ENCODE measurements at places on chromosomes 7 and 10.

DNA sequence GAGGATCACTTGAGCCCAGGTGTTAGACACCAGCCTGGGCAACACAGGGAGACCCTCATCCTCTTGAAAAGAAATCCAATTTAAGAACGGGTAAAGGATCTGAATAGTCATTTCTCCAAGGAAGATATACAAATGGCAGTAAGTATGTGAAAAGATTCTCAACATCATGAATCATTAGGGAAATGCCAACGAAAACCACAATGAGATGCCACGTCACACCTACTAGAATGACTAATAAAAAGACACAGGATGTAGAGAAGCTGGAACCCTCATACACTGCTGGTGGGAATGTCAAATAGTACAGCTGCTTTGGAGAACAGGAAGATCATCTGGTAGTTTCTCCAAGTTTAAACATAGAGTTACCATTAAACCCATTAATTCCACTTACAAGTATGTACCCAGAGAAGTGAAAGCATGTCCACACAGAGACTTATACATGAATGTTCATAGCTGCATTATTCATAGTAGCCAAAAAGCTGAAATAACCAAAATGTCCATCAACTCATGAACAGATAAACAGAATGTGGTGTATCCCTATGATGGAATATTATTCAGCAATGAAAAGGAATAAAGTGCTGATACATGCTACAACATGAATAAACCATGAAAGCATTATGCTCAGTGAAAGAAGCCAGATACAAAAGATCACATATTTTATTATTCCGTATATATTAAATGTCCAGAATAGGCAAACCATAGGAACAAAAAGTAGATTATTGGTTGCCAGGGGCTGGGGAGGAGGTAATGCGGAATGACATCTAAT, 13.1 kb upstream of the ZMIZ2 start:
- DNase-seq: peak; percentile 98

DNA sequence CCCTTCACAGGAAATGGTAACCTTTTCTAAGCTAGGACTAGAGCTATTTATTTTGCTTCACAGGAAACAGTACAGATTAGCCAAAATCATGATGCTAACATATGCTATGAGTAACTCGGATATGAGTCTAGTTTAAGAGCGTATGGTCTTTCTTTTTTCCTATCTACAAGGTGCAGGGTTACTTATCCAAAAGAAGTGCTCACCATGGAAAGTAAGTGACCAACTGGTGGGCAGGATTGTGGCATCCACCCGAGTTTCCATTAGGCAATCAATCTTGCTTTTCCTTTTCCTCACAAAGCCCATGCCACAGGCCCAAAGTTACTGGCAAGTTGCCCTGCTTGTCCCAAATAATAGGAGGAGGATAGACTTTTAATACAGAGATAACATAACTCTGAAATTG, 765.1 kb upstream of the POM121L12 start:
- peak; percentile 7 for DNase-seq

GRCh38 chr7:101614939-101615302, 14.2 kb downstream of the MYL10 start:
- DNase-seq: peak; percentile 31

- DNase-seq: peak; percentile 90
Observed at GRCh38 chr7:51019191-51019844, 236.6 kb upstream of the GRB10 start.

- no peak for DNase-seq
Observed at GRCh38 chr10:96413151-96413787, 54.5 kb upstream of the OPALIN start.

- DNase-seq: no peak
Observed at GRCh38 chr10:123858907-123859652, 32.5 kb downstream of the CPXM2 start.

- no peak for DNase-seq
Observed at GRCh38 chr7:106372595-106373318, 88.0 kb upstream of the NAMPT start.

GRCh38 chr10:61452655-61453641, at the start of gene TMEM26:
TMEM26 (minus strand) TSS chr10:61453381; CDS start chr10:61453081, 300 bp downstream.
- DNase-seq: no peak

DNA sequence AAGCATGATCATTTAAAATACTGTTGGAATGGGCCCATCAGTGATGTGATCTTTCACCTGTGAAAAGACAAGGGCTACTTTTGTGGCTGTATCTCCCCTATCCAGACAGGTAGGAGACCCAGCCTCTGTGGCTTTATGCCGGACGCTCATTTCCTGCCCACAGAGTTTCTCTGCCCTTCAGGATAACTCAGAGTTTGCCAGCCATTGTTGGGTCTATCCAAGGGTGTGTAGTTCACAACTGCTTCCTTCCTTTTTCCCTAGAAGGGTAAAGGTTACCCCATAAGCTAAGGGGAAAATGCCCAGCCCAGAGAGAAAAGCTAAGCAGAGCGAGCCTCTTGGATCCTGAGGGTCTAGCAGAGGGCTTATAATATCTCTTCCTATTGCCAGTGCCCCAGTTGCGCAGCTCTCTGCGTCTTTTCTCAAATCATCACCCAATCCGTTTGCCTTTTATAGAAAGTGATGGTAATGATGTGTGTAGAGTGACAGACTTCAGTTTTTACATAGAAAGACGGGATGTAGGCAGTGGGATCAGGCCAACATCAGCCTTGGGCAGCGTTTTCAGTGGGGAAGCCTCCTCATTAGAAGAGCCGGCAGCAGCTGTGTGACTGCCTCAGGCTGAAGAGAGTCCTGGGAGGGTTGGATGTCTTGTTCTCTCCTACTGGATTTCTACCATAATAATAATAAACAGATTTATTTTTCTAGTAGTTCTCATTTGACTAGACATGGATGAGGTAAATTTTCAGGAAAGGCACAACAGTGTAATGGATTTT, 80.5 kb downstream of the MET start:
- DNase-seq: no peak

DNA sequence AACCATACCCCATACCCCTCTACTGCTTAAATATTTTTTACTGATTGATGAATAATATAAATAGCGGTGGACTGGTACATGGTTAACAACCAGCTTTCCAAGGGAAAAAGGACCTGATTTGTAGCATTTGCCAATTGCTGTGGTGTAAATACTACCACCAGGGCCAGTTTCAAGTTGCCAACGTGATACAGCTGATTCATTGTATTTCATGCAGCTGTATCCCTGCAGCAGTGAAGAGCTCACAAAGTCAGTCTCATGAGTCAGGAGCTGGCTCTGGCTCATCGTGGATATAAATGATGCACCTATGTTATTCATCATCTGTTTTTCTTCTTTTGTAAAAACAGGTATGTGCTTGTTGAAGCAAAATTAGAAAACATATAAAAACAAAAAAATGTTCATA, 15.2 kb downstream of the CALML5 start:
- DNase-seq: peak; percentile 98

GRCh38 chr7:47418601-47419309, 163.2 kb downstream of the TNS3 start:
- DNase-seq: peak; percentile 20

DNA sequence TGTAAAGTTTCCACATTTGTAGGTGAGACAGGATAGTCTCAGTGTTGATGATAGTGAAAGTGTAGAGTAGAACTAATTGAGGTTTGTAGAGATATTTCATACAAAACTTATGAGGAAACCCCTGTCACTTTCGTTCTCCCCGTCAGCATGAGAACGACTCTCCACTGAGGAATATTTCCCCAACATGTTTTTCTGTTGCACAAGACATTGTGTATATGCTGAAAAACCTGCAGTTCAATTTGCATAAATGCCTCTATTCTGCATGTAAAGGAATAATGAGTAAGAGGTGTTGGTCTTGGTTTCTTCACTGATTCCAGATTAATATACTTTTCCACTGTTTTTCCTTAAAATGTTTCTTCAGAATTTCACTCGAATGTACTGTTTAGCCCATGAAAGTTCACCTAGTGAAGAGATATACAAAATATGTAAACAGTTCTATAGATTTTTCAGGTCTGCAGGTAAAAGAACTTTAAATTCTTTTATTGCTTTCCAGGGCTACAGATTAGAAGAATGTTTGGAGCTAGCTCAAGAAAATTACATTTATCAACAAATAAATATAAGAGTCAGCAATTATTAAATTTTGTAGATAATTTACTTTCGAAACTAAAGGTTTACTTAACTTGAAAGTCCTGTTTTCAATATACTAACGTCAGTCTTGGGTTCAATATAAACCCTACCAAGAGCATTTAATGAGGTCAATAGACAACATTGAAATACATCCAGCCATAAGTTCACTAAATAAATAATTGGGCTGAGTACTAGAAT, 37.2 kb downstream of the HEPACAM2 start:
- no peak for DNase-seq

GRCh38 chr7:1695800-1696454, 25.9 kb downstream of the ELFN1 start:
- no peak for DNase-seq

- DNase-seq: peak; percentile 51
Observed at GRCh38 chr10:129464251-129464650, 2.8 kb upstream of the MGMT start.

DNA sequence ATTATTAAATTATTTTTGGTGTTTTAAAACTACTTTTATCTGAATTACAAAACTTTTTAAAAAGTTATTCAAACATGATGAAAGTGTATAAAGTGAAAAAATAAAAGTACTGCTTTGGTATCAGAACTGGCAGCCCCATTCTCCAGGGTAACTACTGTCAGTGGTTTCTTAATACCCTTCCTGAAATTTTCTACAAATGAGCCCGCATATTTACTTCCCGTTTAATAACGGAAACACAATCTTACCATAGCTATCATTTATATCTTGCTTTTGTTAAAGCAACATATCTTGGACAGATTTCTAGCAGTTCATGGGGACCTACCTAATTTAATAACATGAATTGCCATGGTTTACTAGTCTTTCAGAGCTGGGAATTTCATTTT, 249.9 kb downstream of the RNLS start:
- no peak for DNase-seq

GRCh38 chr10:62652114-62652513, 152.4 kb upstream of the ADO start:
- DNase-seq: peak; percentile 19

DNA sequence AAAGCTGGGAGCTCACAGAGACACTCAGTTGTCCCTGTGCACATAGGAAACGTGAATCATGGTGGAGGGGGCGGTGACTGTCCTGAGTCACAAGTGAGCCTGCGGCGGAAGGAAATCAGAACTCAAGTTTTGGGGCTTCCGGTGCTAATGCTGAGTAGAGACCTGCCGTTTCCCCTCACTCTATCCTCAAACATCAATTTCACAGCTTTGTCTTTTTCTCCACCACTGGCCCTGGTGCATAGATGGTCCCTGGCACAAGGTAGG, 21.9 kb downstream of the ADCYAP1R1 start:
- no peak for DNase-seq

DNA sequence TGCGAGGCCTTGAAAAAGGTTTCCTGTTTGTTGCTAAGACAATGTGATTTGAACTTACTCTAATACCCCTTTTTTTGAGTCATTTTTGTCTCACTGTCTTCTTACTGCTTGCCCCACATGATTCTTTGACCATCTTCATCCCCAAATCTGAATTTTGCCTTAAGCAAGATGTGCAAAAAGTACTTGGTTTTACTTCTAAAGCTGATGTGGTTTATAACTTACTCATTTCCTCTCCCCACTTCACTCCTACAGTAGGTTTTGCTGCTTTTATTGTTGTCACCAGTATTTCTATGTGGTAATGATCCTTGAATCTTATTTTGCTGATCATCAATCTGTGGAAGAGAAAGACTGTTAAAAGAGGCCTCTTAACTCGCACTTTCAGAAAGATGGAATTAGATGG, 396.4 kb downstream of the SDK1 start:
- DNase-seq: no peak

DNA sequence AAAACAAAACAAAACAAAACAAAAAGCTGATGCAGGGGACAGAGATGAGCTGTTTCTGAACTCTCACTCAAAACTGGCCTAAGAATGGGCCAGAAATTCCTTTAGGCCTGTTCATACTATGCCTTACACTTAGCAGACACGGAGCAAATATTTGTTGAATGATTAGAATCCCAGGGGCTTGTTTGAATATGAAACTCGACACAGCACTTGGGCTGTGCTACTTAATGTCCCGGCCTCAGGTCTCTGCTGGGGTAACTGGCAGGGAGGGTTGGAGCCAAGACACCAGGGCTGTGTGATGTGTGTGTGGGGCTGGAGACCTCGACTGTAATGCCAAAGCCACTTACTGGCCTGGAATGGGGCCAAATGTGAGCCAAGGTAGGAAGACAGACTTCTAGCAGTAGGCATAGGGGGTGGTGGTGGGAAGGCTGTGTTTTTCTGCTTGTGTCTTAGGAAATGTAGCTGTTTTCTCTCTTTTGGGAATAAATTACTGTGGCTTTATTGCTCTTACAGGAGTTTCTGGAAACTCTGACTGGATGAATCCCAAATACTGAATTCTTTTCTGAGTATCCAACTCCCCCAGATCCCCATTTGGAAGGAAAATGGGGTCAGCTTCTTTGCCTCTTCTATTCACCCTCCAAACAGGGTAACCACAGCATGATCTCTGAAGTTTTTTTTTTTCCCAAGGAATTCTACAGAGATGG, 66.7 kb downstream of the EMX2 start:
- peak; percentile 78 for DNase-seq

DNA sequence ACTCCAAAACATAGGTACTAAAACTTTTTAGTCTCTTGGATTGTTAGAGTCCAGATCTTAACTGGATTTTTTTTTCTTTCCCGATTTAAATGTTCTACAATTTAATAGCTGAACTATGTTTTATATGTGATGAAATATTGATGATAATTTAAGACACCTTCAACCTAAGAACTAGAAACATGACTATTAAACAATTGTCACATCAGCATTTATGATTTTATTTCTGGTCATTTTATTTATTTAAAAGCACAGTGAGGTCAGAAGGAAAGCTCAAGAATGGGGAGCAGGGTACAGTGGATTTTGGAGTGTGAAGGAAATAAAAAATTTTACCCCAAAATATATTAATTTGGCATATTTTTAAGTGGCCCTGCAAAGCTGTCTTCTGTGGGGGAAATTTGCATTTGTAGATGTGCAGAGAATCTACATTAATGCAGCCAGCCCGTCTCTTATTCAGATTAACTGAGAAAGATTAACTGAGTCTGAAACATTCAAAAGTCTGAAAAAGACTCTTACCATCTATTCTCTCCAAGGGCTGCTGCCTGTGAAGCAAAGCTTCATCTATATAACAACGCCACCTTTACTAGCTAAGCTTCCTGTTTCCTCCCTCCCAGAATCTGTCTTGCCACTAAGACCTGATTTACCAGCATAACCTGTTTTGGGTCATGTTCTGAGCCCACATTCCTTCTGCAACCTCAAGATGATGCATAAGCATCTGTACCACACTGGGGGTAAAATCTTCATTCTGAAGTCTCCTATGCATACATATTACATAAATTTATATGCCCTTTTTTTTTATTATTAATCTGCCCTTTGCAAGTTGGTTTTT, 86.4 kb downstream of the TMEM106B start:
- peak; percentile 87 for DNase-seq

DNA sequence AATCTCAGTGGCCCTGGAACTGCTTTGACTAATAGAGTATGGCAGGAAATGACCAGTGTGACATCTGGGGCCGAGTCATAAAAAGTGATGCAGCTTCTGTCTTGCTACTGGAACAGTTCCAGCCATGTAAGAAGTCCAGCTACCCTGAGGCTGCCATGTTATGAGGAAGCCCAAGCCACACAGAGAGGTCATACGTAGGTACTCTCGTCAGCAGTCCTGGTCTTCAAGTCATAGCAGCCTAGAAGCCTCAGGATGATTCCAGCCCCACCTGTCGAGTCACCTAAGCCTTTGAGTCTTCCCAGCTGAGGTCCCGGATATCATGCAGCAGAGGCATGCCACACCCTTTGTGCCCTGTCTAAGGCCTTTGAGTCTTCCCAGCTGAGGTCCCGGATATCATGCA, 92.1 kb downstream of the PPP1R3C start:
- DNase-seq: peak; percentile 84

GRCh38 chr10:61179771-61180170, 235.8 kb upstream of the RHOBTB1 start:
- DNase-seq: no peak
